ENCODE measurements at places on chromosomes 1 and 21. TPM values are rescaled to one million over a fixed set of nuclear protein-coding genes. Genes with fewer than 3 reads are reported as not detected.

Gene UBXN10
- under 0.01 TPM for total RNA-seq

Gene OR2L8
- not detected for total RNA-seq

Gene SDC3
- total RNA-seq, result 42.9 TPM

Gene HES4
- total RNA-seq, result 23.3 TPM

Gene AGT
- not detected for total RNA-seq

Gene SPATA21
- total RNA-seq, result not detected

Gene ADGRB2
- total RNA-seq, result 0.20 TPM

Gene SLC66A1
- total RNA-seq, result 10.7 TPM

Gene DCST1
- not detected for total RNA-seq

Gene UTS2
- not detected for total RNA-seq

Gene SLC30A2
- not detected for total RNA-seq

Gene ITLN2
- total RNA-seq, result not detected

Gene HCRTR1
- total RNA-seq, result 5.4 TPM

Gene FCRL1
- not detected for total RNA-seq

All from lung microvascular endothelial cell (primary cell).